Stimulated activated CD4-positive, alpha-beta T cell treated with anti-CD3 and anti-CD28 coated beads, Interleukin-15, amount 100 ng/mL, for 1 hour (primary cell): ENCODE measurements at places on chromosomes 16 and 17.

- DNase-seq: no peak
These were observed 1.8 kb downstream of the SREBF1 start for GRCh38 chr17:17834974-17835373.

- DNase-seq: no peak
These were observed 200.3 kb downstream of the CYLD start for GRCh38 chr16:50942143-50942542.

DNA sequence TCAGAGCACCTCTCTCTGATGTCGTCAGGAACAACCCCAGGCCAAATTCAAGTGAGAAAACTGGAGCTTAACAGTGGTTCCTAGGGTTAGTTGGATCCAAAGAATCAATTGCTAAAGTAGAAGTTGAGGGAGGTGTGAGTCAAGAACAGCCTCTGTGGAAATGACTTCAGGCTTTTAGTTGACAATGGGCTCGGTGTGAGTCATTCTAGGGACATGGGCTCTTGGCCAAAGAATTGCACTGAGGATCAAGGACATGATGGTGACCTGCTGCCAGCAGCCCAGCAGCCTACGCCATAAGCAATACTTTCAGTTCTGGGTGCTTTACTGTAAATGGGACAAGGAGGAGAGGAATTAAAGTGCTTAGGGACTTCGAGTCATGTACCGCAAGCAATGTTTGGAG lies 32.1 kb upstream of the SMURF2 start:
- no peak for DNase-seq

DNA sequence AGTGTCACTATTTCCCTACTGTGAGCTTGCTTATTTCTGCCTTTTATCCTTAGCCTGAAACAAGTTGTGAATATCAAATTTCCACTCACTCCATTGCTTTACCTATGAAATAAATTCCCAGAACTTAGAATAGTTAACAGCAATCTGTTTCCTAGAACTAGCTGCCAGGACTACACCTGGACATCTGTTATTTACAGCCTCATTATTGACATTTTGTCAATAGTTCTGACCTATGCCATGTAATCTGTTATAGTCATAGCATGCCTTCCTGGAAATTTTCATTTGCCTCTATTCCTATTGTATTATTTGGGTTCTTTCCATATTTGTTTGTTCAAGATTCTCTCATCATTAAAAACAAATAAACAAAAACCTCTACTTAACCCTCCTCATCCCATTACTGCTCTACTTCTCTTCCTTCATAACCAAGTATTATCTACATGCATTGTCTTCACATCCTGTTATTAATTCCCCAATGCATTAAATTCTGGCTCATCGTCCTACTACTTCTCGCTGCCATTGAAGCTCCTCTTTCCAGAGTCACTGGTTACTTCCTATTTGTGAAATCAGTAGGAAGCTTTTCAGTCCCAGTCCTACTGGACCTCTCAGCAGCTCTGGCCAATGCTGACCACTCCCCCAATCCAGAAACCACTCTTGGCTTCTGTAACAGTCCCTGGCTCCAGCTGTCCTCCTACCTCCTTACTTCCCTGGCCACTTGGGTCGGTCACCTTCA lies 55.3 kb downstream of the PIGL start:
- DNase-seq: no peak

DNA sequence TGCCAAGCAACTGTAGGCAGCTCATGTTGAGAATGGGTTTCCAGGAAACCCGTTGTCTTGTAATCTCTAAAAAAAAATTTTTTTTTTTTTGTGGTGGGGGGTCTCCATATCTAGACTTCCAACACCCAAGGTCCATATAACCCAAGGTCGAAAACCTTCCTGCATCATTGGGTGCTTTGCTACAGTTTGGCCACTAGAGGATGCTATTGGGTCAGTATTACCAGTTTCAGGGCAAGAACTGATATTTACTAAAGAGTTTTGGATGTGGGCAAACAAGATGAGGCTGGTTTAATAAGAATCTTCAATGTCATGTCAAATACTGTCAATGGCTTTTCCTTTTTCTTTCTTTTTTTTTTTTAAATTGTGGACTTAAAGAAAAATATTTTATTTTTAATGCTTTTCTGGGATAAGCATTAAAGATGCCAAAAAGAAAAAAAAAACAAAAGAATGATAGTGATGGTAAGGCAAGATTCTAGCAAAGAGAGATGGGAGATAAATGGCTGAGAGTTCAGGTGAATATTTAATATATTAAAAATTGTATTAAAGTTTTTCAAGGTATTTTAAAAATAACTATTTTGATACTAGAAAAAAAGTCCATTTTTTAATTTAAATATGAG lies 62.2 kb downstream of the DHRS7C start:
- DNase-seq: no peak

GRCh38 chr17:82296511-82297279 lies 20.7 kb downstream of the CD7 start:
- no peak for DNase-seq

DNA sequence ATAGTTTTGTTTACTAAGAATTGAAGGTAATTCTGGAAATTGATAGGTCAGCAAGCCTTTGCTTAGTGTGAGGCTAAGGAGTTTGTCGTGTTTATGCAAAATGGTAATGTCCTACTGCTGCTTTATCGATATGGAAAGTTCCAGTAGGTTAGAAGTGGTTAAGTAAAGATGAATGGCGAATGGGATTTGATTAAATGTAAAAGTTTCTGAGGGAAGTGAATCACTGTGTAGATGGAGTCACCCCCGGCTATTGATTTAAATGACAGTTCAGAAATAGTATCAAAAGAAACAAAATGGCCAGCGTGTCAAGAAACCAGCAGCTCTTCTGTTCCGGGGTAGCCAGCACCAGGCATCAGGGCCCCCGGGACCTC lies 131.4 kb downstream of the RPTOR start:
- DNase-seq: no peak

DNA sequence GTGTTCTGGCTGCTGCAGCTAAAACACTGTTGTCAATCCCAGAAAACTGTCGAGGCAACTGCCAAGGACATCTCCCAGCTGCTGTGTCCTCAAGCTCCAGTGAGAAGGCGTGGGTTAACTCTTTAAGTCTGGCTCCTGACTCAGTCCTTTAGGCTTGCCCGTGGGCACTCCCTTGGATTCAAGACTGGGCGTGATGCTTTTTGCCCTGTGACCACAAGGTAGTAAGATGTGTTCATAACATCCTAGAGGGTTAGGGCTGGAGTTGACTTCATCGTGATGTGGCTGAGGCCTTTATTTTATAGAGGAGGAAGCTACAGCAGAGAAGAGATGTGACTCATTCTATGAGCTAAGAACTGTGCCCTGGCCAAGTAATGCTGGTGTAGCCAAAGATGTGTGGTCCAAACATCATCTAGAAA lies 50.9 kb upstream of the TEKT3 start:
- no peak for DNase-seq

- DNase-seq: peak; percentile 13
These were observed 79.8 kb downstream of the CMIP start for GRCh38 chr16:81524382-81524781.

GRCh38 chr17:20086416-20087076 lies 77.4 kb downstream of the SPECC1 start:
- DNase-seq: no peak

DNA sequence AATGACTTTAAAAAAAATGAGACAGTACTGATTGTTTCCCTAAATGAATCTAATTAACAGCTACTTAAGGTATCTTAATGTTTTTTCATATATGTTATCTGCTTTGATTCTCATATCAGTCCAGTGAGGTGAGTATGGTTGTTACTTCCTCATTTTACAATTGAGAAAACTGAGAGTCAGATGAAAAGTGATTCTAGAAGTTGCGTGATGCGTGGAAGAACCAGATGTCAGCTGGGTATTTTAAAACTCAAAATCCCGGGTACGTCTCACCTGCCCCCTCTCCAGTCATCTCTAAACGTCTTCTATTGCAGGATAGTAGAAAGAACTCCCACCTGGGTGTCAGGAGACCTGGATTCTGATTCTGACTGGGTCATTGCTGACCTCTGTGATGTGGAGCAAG lies 89.2 kb downstream of the MAP2K6 start:
- DNase-seq: no peak

DNA sequence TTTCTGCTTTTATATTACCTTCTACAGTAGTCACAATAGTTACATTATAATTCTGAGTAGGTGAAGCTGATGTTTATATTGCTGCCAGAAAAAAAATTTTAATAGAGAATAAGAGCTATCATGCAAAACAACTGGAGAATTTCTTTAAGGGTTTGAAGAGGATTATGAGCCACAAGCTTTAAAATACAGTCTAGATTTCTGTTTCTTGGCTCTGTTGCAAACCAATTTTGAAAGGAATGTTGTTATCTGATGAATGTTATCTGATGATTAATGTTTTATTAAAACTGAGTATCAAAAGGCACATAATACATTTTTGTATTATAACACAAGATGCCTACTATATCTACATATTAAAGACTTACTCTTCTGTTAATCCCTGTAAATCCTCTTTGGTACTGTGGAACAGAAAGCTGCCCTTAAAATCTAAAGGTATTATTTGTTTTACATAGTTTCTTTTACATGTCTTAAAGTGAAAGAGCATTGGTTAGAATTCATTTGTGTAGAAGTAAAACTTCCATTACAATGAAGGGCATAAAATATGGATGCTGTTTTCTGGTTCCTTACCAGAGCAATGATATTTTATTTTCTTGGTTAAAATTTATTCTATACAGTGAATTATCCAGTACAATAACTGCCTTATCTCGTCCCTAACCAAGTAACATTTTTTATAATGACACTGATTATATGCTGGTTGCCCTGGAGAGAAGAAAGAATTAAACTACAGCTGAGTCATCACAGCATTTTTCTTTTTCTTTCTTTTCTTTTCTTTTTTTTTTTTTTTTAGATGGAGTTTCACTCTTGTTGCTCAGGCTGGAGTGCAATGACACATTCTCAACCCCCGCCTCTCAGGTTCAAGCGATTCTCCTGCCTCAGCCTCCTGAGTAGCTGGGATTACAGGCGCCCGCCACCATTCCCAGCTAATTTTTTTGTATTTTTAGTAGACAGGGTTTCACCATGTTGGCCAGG lies 205.7 kb downstream of the TANC2 start:
- DNase-seq: no peak

DNA sequence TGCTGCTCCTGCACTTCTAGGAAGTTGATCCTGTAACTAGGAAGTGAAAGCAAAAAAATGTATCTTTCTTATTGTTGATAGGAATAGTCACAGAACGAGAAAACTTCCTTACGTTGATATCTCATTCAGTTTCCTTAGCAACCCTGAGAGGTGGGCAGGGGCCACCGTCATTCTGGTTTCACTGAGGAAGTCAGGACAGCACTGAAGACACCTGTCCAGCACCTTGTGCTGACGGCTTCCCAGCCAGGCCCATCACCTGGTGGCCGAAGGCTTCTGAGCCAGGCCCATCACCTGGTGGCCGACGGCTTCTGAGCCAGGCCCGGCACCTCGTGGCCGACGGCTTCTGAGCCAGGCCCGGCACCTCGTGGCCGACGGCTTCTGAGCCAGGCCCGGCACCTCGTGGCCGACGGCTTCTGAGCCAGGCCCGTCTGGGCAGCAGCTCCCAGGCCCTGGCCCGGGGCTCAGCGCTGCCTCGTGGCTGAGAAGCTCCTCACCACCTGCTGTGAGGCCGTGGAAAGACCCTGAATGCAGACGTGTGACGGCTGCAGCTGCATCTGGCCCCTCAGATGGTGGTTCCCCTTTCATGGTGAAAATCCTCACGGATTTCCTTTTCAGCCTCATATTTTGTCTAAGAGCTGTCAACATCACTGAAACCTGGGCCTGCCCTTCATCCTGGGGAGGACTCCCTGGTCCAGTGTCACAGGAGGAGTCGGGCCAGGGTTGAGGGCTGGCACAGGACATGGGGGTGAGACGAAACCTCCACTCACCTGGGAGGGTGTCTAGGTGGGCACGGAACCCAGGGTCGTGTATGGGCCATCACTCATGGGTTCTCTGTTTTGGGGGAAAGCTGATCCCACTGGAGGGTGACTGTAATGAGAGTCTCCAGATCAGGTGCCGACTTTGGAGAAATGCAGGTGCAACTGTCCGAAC lies 33.0 kb upstream of the ZNF750 start:
- DNase-seq: no peak

DNA sequence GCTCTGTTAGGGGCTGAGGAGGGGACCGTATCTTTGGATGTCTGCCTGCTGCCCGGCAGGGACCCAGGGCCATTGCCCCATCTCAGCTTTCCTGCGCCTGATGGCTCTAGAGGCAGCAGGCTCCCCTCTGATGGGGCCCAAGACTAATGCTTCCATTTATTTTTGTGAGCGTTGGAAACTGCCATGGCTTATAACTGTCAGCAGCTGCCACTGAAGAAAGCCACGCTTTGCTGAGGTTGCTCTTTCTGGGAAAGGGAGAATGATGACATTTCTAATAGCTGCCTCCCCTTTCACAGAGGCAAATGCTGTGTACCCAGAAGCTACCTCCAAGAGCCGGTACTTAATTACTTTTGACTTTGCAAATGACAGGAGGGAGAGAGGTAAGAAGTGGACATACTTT lies 103.8 kb downstream of the HAPSTR1 start:
- DNase-seq: no peak

DNA sequence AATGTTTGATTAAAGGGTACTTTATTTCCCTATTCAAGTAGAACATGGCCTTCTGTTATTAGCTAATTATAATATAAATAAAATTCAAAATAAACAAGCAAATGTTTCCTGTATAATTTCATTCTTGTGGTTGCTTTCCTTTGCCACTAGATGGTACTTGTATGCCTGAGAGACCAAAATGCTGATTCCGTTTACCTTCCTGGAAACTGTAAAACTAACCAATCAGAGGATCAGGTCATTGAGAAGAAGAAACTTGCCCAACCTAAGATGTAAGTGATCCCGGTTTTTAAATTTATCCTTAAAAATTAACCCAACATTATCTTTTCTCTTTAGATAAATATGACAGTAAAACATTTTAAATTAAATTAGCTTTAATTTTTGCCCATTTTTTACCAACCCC lies 8.1 kb upstream of the ABCA5 start:
- no peak for DNase-seq

DNA sequence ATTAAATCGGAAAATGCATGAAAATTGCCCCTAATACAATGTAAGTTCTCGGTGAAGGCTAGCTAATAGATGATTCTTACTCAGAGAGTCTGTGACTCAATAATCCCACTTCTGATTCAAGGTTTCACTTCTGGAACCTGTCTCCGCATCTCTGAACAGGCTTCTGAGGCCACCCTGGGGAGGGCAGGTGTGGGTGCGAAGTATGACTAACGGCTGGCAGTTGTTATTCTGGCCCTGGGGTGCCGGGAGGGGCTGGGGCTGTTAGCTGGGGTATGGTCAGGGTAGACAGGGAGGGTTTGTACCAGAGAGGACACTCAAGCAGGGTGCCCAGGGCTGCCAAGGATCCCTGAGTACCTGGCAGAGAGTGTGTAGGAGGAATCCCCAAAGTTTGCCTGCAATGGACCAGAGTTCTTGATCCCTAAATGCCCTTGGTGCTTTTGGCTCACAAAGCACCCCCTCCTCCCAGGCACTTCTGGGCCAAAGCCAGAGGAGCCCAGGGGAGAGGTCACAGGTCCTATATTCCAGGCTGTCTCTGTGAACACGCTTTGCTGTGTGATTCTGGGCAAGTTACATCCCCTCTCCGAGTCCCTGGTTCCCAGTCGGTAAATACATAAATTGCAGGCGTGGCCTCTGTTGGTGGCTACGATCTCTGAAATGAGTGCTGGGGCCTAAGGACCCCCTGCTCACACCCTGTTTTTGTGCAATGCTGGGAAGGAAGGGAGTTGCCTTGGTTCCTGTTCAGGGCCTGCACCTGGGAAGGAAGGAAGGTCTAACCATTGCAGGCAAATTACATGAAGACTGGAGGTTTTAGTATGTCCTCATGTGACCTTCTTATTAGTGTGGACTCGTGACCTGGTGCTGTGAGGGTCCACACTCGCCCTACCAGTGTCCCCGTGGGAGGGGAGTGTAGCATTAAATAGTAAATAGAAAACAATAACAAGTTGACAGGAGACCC lies 49.9 kb upstream of the CPNE2 start:
- peak; percentile 56 for DNase-seq
